Activated naive CD4-positive, alpha-beta T cell (primary cell): ENCODE measurements at places on chromosomes 7 and 10.
A peak's percentile ranks its signal among the peaks of the same experiment; 100 is the strongest.

DNA sequence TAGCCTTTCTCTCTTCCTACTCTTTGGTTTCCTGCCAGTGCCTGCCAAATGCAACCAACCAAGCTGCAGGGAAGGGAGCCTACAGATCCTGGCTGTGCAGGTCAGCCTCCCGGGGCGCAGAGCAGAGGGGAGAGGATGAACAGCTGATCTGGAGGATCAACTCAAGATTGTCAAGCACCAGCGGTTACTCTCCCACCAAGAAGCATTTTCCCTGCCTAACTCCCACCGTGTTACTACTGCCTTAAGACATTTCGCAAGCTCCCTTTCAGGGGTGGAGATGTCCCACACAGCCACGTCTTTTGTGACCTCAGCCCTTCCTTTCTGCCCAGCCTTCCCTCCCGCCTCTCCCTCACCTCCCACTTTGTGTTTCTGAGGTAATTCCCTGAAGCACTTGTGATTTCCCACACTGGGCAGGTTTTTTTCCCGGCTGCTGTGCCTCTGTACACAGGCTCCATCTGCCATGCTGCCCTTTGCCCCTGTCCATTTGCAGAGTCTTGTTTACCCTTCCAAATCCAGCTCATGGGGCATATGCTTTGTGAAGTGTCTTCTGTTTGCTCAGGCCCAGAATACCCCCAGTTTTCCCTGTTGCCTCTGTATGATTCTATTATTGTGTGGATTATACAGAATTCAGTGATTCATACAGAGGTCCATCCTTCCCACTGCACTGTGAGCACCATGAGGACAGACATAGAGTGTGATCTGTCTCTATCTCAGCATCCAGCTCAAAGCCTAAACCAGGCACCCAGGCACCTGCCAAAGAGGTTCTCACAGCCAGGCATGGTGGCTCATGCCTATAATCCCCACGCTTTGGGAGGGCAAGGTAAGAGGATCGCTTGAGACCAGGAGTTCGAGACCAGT lies 40.9 kb upstream of the PAPSS2 start:
- DNase-seq, result no peak

GRCh38 chr10:126222736-126223511 lies 165.4 kb downstream of the ADAM12 start:
- DNase-seq, result no peak

DNA sequence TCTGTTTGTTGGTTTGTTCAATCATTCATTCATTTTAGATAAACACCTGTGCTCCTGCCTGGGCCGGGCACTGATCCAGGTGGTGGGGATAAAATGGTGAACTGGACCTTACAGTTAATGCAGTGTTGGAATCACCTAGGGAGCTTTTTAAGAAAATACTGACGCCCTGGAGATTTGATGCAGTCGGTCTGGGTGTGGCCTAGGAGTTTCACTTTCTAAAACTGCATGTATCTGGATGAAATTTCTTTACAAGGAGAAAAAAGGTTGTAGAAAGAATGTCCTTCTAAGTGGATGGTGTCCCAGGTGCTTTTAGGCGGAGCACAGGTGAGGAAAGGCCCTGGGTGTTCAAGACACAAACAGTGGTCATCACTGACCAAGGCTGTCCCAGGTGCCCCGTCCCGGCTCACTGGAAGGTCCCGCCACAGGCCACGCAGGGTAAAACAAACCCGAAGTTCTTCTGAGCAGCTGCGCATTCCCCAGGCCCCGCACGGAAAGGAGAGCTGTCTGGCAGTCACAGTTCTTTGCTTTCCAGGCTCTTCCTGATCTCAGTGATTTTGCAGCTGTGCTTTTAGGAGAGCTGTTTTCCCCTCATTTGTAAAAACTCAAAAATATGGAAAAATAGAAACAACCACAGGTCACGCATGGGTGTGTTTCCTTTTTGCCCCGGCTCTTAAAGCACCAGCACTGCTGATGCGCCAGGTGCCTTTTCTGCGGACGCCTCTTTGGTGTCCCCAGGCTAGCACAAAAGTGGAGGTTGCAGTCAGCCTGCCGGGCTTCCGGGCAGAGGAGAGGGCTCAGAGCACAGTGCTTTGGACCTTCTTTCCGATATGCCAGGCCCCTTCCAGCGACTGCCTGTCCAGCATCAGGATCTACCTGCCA lies 161.9 kb downstream of the GRK5 start:
- DNase-seq, result no peak

GRCh38 chr7:29810297-29810696 lies 4.0 kb downstream of the WIPF3 start:
- DNase-seq, result no peak

- DNase-seq, result no peak
Observed at GRCh38 chr10:7084280-7085005, 326.4 kb downstream of the SFMBT2 start.

GRCh38 chr7:2966466-2967078 lies 77.1 kb downstream of the CARD11 start:
- no peak for DNase-seq

DNA sequence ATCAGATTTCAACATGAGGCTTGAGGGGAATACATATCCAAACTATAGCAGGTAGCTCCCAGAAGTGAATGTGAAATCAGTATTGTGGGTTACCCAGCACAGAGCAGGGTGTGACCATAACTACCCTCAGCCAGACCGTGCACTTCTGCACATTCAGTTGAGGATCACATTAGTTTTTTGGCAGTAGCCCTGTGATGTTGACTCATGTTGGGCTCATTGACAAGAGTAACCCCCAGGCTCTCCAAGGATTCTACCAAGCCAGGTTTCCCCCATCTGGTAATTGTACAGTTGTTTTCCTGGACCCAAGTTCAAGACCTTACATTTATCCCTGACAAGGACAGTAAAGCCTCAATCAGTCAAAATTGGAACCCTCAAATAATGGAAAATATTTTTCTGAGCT lies 11.7 kb upstream of the CPA4 start:
- no peak for DNase-seq

DNA sequence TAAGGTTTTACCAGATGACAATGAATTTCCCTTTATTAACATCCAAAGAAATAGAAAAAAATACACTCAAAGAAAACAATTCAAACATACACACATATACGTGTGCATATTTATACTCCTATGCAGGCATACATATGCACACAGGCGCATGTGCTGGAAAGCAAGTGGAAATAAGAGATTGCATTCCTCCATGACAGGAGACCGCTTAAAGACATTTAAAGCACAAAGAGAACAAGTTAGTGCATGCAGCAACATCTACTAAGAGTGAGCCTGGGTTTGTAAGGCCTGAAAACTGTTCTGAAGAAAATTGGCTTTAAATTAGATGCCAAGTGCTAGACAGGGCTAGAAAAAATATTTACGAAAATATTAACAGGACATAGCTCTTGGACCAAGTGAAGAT lies 40.1 kb upstream of the PPP1R17 start:
- no peak for DNase-seq

DNA sequence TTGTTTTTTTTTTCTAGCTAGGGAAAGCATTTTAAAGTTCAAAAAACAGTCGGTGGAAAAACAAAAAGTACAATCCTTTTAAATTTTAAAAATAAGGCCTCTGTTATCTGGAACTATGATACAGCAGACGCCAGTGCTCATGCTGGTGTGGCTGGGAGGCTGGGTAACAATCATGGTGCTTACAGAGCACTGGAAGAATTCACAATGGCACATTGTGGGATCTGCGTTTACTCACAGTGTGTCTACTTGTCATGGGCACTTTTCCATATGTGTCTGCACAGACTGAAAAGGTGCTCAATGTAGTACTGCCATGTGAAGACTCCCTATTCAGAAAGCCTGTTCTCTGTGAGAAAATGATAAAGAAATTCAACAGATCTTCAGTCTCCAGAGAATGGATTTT lies 278.2 kb upstream of the IMMP2L start:
- no peak for DNase-seq

GRCh38 chr7:138008588-138009349 lies 6.9 kb upstream of the CREB3L2 start:
- no peak for DNase-seq

DNA sequence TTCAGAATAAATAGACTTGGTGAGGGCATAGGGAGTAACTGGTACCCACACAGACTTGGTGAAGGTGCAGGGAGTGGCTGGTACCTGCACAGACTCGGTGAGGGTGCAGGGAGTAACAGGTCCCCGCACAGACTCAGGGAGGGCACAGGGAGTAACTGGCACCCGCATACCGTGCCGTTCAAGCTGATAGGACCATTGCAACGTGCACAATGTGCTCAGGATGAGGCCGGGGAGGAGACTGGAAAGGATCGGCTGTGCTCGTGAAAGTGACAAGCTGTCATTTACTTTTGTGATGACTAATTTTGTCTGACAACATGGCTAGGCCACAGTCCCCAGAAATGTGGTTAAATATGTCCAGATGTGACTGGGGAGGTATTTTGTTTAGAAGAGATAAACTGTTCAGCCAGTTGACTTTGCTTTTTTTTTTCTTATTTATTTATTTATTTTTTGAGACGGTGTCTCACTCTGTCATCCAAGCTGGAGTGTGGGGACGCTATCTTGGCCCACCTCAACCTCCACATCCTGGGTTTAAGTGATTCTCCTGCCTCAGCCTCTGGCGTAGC lies 76.2 kb upstream of the NMT2 start:
- no peak for DNase-seq

DNA sequence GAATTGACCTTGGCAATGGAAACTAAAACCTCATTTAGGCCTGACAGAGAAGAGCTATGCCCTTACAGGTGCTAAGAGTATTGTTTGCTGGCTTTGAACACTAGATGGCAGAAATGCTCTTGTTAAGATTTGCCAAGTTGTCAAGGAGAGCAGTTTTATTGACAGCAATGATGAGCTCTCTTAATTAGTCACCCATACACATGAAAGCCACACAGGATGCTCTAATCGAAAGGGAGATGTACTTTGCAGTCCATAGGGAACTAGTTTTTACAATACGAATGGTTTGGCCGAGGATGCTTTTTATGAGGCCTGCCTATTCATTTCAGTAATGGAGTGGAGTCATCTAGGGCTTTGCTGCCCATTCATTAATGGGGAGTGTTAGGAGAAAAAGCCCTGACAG lies 45.4 kb upstream of the MBL2 start:
- no peak for DNase-seq

GRCh38 chr10:16727666-16728065 lies 89.6 kb downstream of the RSU1 start:
- no peak for DNase-seq

- DNase-seq, result no peak
Observed at GRCh38 chr7:43353902-43354301, 229.0 kb upstream of the STK17A start.

GRCh38 chr10:2210088-2210487 lies 472.8 kb upstream of the ADARB2 start:
- no peak for DNase-seq

- DNase-seq, result no peak
Observed at GRCh38 chr7:94511718-94512117, 2.1 kb downstream of the CASD1 start.

DNA sequence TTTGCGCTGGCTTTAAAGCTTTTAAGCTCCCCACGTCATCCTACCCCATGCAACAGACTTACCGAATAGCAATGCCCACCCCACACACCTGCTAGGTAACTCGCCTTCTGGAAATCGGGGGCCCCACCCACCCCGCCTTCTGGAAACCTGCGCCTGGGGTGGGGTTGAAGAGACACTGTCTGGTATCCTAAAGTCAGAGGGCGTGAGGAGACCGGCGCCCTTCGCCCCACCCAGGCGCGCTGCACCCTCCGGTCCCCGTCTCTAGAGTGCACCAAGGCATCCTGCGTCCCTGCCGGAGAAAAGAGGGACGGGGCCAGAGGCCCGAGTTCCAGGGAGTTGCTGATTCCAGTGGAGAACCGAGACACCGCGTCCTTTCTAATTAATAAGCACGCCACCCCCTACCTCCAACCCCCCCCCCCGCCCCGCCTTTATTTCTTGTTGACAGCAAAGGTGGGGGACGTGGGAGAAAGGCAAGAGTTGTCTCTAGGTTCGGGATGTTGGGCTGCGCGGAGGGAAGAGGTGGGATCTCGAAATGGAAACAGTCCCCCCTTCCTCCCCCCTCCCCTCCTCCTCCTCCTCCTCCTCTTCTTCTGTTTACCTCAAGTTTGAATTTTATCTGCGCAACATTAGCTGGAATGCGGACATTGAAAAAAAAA lies 220.9 kb upstream of the MKLN1 start:
- DNase-seq, result peak; percentile 14

- DNase-seq, result no peak
Observed at GRCh38 chr10:37784678-37785077, 72.7 kb downstream of the ZNF248 start.

GRCh38 chr7:87218796-87219544 lies 562 bp downstream of the TMEM243 start:
- DNase-seq, result no peak

DNA sequence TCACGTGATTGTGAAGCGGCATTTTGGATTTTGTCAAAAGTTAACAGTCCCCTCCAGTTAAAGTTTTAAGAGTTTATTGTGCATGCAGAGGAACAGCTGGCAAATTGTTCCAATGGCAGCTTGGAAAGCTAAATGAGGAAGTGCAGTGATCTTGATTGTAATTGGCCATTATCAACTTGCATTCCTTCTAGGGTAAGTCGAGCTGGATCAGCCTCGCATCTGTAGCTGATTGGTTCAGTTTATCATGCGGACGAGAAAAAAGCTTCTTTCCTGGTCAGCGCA lies 566 bp downstream of the ZNF789 start:
- no peak for DNase-seq

DNA sequence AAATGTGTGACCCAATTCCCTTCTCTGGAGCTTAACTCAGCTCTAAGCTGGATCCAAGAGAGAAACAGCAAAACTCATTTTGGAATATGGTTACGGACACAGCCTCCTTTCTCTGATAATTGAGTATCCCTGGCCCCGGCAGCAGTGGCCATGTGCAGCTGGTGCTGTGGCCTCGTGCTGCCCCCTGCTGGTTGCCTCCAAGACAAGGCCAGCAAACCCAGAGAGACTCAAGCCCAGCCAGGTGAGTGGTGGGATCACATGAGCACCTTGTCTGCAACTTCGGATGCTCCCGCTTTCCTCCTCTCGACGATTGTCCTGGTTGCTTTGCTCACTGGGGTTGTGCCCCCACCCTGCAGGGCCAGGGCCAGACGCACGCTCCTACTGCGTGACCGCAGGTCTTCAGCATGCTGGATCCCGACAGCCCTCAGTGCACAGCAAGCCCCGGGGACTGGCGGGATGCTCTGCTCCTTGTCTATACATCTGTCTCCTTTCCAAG lies 19.4 kb downstream of the SFTPD start:
- DNase-seq, result peak; percentile 42

DNA sequence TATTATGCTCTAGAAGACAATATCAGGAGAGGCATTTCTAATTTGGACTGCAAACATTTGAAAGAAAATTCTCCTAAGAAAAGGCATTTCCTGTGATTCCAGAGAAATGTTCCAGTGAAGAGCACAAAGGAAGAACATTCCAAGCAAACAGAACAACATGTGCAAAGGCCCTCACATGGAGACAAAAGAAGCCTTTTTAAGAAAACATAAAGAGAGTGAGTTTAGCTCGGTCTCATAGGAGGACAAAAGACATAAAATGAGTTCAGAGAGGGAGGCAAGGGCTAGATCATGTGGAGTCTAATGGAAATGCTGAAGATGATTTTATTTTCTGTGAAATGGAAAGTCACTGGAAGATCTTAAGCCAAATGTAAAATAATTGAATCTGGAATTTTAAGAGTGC lies 269.8 kb upstream of the HGF start:
- DNase-seq, result no peak
